ENCODE measurements at places on chromosomes 1 and 21.

DNA sequence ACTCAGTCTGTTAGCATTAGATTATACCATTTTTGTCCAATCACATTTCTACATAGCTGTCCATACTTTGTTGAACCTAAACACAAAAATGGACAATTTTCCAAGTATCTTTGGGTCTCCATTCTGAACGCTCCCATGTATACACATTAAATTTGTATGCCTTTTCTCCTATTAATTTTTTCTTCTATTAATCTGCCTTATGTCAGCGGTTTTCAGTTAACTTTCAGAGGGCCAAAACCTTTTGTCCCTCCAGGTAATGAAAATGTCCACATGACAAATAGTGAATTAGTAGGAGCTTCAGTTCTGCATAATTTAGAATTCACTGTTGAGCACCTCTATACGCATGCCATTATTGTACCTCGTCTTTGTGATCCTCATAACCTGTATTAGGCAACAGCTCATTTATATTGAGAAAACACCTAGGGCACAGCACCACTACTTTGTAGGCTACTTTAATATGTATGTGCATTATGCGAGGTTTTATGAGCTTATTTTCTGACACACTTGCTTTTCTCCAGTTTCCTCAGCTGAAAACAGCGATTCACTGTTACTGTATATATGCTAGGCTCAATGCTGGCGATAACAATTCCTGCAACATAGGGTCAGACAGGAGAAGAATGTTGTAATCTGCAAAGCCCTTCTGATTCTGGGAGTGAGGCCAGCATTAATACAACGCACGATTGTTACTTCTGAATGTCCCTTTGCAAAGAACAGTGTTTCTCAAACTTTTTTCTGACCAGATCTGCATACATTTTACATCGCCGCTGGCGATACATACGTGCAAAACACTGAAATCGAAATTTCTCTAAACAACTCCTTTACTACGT, 1.1 kb upstream of the ABCD3 start:
- no peak for DNase-seq

DNA sequence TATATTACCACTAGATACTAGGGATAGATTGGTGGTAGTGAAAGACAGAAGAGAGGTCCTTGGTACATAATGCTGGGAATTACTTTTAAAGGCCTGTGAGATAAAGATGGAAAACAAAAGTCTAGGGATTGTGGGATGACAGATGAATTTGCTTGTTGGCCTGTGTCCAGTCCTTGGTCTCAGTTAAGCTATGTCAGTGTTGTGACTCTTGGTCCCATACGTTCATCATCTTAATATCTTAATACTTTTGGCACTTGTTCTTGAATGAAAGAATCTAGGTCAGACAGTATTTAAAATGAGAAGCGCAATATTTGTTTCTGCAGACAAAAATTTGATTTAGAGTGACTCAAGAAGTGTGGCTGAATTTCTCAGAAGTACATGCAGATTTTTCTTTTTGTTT, 7.6 kb downstream of the RPL5 start:
- DNase-seq: no peak

- peak; percentile 14 for DNase-seq
Observed at GRCh38 chr1:107782217-107782845, 182.6 kb downstream of the VAV3 start.

DNA sequence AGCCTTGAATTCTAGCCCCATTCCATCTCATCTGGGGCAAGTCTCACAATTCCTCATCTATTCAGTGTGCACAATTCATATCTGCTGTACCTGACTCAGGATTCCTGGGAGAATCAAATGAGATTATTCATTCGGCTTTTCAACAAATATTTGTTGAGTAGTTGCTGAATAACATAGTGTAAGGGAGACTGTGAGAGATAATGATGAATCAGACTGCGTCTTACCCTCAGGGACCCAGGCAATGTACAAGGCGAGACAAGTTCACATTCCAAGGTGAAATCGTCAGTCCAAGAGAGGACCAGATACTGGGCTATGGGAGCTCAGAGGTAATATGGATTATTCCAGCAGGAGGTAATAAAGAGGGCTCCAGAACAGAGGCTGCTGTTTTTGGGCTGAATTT, 67.8 kb upstream of the SMYD2 start:
- DNase-seq: no peak

DNA sequence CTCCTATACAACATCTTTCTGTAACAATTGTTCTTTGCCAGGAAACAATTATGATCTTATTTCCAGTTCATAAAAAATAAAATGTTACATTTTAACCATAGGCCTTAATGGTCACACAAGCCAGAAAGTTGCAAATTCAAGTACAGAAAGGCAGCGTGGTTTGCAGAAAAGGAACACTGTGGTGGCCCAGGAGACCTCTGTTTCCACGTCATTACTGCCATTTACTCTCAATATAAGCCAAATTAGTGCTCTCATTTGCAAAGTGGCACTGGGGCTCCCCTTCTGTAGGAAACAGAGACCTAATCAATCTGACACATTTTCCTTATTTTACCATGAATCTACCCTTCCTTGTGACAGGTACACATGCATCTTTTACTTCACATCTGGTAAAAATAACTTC, 79.3 kb upstream of the TLR5 start:
- DNase-seq: no peak

DNA sequence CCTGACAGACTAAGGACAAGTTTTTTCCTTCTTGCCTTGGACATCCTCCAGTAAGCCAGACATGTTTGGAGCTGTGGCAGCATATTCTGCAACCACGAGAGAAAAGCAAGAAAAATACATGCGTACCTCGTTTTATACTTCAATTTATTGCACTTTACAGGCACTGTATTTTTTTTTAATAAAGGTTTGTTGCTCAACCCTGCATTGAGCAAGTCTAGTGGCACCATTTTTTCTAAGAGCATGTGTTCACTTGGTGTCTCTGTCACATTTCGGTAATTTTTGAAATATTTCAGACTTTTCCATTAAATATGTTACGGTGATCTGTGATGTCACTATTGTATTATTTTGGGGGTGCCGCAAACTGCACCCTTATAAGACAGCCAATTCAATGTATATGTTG, 2.1 kb upstream of the SSX2IP start:
- DNase-seq: no peak

DNA sequence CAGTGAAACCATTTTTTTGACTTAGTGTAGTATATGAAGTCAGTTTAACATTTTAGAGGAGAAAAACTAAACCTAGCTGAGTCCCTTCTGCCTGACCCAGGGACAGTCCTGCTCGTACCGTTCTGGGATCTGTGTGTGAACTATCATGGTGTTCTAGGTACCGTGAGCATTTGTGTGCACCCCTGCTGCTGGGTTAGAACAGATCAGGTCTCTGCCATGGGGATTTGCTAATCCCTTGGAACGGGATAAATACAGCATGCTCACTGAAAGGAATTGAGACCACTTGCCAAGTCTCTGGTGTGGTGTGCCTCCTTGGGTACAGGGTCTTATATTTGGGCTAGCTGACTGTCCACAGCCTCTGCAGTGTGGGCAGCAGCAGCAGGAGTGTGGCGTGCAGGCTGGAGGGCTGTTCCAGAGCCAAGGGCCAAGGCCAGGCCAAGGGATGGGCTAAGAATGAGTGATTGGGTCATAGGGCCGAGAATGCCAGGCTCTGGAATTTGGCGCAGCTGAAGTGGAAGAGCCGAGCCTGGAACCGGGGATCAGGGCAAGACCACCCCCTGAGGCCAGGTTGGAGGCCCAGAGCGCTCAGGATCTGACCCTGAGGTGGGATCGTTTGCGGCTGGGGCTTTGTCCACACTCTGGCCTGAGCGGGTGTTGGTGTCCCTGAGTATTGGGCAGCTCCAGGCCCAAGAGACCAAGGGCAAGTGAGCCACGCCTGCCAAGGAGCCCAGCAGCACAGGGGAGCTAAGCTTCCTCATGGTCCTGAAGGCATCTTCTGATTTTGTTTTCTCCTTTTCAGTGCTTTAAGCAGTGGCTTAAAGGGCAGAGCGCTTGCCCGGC, 66.3 kb downstream of the VPS26C start:
- DNase-seq: no peak

- DNase-seq: no peak
Observed at GRCh38 chr1:224450561-224451350, 16.2 kb upstream of the WDR26 start.

DNA sequence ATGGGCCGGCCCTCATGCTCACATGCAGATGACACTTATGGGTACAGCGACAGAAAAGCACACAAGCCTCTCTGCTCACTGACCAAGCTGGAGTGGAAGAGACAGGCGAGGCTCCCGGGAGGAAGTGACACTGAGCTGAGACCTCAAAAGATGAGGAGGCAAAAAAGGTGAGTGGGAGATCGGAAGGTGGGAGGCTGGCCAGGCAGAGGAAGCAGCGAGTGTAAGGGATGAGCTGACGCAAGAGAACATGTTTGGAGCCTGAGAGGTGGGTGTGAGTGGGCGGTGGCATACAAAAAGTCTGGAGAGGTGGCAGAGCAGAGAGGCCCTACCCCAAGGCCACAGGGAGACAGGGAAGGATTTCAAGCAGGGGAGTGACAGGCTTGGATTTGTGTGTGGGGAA, 18.2 kb upstream of the CDCP2 start:
- no peak for DNase-seq

DNA sequence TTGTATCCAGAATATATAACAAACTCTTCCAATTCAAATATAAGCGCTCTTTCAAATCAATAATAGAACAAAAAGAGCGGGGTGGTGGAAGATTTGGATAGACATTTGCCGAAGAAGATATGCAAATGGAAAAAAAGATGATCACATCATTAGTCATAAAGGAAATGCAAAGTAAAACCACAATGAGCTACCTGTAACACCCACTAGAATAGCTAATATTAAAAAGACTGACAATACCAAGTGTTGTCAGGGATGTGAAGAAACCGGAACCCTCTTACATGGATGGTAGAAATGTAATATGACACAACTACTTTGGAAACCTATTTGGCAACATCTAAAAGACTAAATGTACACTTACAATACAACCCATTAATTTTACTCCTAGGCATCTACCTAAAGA, 5.7 kb upstream of the TRAF5 start:
- no peak for DNase-seq

DNA sequence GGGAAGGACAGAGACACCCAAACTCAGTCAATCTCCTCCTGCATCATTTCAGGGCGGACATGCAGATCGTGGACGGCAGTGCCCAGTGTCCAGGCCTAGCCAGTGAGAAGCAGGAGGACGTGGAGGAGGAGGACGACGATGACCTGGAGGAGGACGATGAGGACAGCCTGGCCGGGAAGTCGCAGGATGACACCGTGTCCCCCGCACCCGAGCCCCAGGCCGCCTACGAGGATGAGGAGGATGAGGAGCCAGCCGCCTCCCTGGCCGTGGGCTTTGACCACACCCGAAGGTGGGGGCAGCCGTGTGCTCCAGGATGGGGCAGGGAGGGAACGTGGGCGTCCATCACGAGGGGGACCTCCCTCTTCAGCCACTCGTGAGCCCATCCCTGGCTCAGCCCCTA, 23.6 kb upstream of the ARHGEF16 start:
- no peak for DNase-seq

DNA sequence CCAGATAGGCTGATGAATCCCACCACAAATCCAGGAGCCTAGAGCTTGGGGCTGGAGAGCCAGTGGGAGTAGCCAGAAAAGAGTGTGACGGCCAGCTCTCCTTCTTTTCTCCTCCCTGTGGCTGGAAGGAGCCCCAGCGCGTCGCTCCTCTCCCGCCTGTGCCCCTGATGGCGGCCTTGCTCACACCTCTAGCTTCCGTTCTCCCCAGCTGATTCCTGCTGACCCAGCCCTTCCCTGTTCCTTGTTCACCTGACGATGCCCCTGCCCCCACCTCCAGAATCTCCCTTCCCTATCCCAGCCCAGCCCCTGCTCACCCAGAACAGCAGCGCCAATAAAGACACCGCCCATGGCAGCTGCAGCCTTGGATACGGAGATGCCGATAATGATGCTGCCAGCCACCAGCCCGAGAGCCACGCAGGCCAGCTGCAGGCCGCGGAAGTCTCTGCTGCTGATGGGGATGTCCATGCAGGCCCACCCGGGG, 656 bp downstream of the KNCN start:
- DNase-seq: no peak

- no peak for DNase-seq
Observed at GRCh38 chr1:220219865-220220698, 52.2 kb downstream of the RAB3GAP2 start.

GRCh38 chr1:246576709-246577032, 10.4 kb downstream of the CNST start:
- no peak for DNase-seq

DNA sequence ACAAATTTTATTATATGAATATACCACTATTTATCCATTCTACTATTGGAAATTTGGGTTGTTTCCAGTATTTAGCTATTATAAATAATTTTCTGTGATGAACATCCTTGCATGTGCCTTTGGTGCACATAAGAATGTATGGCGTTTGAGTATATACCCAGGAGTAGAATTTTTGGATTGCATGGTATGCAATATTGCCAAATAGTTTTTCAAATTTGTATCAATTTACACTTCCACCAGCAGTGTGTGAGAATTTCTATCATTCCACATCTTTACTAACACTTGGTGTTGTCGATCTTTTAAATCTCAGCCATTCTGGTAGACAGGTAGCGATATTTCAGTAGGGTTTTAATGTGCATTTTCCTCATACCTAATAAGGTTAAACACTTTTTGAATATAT, 9.2 kb upstream of the FNBP1L start:
- DNase-seq: no peak

- no peak for DNase-seq
Observed at GRCh38 chr1:24476571-24476970, 26.1 kb upstream of the RCAN3 start.

GRCh38 chr1:207666342-207666741, 21.4 kb downstream of the CR1L start:
- no peak for DNase-seq

- no peak for DNase-seq
Observed at GRCh38 chr1:188888386-188888785, 1589.3 kb downstream of the BRINP3 start.

- DNase-seq: peak; percentile 30
Observed at GRCh38 chr1:111481387-111482221, 7.8 kb downstream of the C1orf162 start.

- DNase-seq: no peak
Observed at GRCh38 chr21:33493756-33494155, 2.2 kb upstream of the DNAJC28 start.

Data from stimulated activated CD4-positive, alpha-beta T cell treated with anti-CD3 and anti-CD28 coated beads, Interleukin-1b, Interleukin-23, amount 100 ng/mL, for 1 hour (primary cell).